ENCODE measurements at places on chromosomes 2 and 18.

DNA sequence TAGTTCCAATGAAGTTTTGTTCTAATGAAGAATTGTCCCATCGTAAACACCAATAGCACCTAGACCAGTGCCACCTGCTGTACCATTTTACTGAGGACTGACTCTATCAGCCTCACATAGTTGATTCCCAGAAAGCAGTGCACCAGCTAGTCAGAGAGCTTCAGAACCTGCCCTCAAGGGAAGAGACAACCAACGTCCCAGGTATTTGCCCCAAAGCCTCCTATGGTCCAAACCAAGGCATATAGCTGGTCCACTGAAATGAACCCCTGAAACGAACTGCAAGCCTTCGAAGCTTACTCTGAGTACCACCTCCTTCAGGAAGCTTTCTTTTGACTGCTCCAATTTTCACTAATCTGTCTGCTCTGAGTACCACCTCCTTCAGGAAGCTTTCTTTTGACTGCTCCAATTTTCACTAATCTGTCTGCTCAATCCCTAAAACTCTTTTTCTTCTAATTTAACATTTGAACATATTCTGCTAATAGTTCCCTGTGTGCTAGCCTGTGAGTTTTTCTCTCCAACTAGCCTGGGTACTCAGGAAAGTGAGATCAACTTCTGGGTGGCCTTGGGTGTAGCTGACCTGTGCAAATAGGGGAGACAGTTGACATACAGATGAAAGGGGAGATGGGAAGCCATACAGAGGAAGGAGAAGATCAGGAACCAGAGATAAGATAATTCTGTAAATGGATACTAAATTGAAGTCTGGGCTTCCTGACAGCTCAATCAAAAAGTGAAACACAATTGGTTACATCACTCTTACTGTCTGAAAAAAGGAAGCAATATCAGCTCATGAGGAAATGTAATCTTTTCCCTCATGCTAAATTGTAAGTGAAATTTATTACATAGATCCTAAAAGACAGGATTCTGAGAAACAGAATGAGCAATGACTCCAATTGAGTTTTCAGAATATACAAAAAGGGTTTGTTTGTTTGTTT, 33.5 kb upstream of the EML4 start:
- DNase-seq: no peak

DNA sequence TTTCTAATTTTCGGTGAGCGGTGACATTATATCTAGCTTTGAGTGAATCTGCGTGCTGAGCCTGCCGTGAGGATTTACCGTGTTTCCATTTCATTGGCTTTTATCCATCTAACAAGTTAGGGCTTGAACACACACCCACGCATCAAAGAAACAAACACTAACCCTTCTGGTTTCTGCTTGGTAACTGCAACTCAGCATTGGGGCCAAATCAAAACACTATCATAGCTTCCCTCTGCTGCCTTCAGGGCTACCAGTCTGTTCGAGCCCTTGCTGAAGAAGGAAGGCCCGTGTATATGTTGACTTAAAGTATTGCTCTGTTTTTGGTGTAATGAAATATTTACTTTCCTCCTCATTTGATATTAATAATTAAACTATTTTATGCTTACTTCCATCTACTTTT, 227.2 kb downstream of the PHLPP1 start:
- DNase-seq: no peak

- DNase-seq: no peak
These were observed 39.5 kb downstream of the RNU4ATAC start for GRCh38 chr2:121570036-121570666.

DNA sequence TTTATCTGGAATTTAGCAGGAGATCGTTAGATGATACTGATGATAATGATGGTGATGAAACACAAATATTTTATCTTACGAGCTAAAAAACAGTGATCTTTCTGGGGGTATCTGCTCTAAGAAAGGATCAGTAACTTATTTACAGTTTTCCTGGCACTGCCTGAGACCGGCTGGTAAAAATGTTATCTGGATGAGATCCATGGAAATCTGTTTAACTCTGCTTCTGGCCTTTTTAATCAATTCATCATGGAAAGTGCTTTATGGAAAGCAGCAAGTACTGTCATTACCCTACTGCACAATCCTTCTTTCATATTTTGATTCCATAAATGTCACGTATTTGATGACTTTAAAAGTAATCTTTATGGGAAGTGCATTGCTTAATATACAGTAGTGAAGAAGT, 612.7 kb upstream of the GCFC2 start:
- DNase-seq: no peak

Measured in stimulated activated CD4-positive, alpha-beta T cell treated with anti-CD3 and anti-CD28 coated beads, Interleukin-12 subunit alpha, Interleukin-12 subunit beta, amount 100 ng/mL, for 24 hours (primary cell).